ENCODE measurements at places on chromosomes 16 and 17. TPM values are rescaled to one million over a fixed set of nuclear protein-coding genes. Genes with fewer than 3 reads are reported as not detected.

The PLXDC1 gene
- total RNA-seq: 66.7 TPM

The SPATA2L gene
- total RNA-seq: 26.1 TPM

The HSD17B1 gene
- 0.80 TPM for total RNA-seq

DNA sequence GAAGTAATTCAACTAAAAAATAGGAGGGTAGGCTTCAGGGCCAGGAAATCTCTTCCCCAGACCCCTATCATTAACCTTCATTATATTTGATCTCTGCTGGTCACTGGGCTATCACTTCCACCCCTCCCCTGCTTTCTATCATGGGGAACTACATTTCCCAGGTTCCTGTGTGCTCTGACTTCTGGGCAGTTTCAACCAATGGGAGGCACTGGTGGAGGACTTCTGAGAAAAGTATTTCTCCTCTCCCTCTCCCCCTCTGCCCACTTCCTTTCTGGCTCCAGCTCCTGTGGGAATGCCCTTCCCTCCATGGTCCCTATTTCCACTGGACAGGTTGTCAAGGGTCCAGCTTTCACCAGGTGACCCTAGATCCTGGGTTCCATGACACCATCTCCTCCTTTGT is 364.4 kb downstream of the C16orf95 start:
- H3K27me3 ChIP-seq: peaks cover 11% of the 10 kb centered on the region
- H3K27ac ChIP-seq: no peak overlapping the region
- DNase-seq: no peak
- no peaks in the 10 kb centered on the region for H3K36me3 ChIP-seq

The WIPI1 gene
- total RNA-seq: 2.0 TPM

- H3K4me1 ChIP-seq: peaks cover 4% of the 10 kb centered on the region
- no peak overlapping the region for H3K4me3 ChIP-seq
- peaks cover 27% of the 10 kb centered on the region for H3K27me3 ChIP-seq
- DNase-seq: no peak
- no peak overlapping the region for H3K27ac ChIP-seq
- no peaks in the 10 kb centered on the region for H3K36me3 ChIP-seq
These were observed 25.7 kb downstream of the ARHGAP23 start for GRCh38 chr17:38453951-38454421.

The SNX20 gene
- total RNA-seq: 26.6 TPM

DNA sequence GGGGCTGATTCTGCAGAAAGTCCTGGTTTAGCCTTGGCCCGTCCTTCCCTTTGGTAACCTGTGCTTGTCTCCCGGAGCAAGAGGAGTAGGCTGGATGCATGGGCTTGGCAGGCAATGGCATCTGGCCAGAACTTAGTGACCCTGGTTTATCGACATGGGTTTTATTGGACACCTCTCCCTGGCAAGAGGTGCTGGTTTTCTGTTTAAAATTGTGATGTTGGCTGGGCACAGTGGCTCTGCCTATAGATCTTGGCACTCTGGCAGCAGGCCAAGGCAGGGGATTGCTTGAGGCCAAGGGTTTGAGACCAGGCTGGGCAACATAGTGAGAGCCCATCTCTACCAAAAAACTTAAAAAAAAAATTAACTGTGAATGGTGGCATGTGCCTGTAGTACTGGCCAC is 31.2 kb downstream of the SLC12A3 start:
- H3K27me3 ChIP-seq: no peaks in the 10 kb centered on the region
- H3K4me3 ChIP-seq: no peak overlapping the region
- H3K4me1 ChIP-seq: peaks cover 13% of the 10 kb centered on the region
- no peaks in the 10 kb centered on the region for H3K36me3 ChIP-seq
- H3K27ac ChIP-seq: no peak overlapping the region
- no peak for DNase-seq

- DNase-seq: no peak
- H3K4me1 ChIP-seq: no peaks in the 10 kb centered on the region
- H3K27ac ChIP-seq: no peak overlapping the region
- H3K4me3 ChIP-seq: no peak overlapping the region
- peaks cover 24% of the 10 kb centered on the region for H3K36me3 ChIP-seq
These were observed 36.9 kb upstream of the CRISPLD2 start for GRCh38 chr16:84782846-84783245.

The PRR15L gene
- total RNA-seq: not detected

DNA sequence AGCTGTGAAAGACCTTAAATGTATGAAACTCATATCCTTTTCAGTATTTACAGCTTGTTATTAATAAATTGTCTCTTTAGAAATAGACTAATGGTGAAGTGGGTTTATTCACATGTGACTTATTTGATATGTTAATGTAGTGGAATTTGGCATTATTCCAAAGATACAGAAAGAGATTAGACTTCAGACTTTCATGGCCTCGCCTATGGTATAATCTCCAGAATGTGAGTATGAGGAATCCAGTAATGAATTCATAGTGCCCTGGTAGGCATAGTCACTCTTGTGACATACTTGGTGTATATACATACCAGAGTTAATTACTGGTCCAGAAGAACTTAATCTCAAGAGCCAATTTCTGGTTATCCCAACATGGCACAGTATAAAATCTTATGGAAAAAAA is 72.7 kb downstream of the OMG start:
- H3K36me3 ChIP-seq: peaks cover 5% of the 10 kb centered on the region
- DNase-seq: no peak
- H3K27me3 ChIP-seq: no peaks in the 10 kb centered on the region
- no peak overlapping the region for H3K4me3 ChIP-seq
- H3K4me1 ChIP-seq: peaks cover 3% of the 10 kb centered on the region
- no peak overlapping the region for H3K27ac ChIP-seq

GRCh38 chr16:62149631-62150030 is 113.4 kb upstream of the CDH8 start:
- no peak overlapping the region for H3K27ac ChIP-seq
- no peaks in the 10 kb centered on the region for H3K36me3 ChIP-seq
- no peak overlapping the region for H3K4me3 ChIP-seq
- DNase-seq: no peak
- no peaks in the 10 kb centered on the region for H3K4me1 ChIP-seq
- H3K27me3 ChIP-seq: no peaks in the 10 kb centered on the region

The PARN gene
- total RNA-seq: 28.2 TPM

- peaks cover 11% of the 10 kb centered on the region for H3K27me3 ChIP-seq
- DNase-seq: no peak
- H3K4me3 ChIP-seq: no peak overlapping the region
- no peaks in the 10 kb centered on the region for H3K4me1 ChIP-seq
These were observed 55.1 kb downstream of the SRCIN1 start for GRCh38 chr17:38550661-38551060.

DNA sequence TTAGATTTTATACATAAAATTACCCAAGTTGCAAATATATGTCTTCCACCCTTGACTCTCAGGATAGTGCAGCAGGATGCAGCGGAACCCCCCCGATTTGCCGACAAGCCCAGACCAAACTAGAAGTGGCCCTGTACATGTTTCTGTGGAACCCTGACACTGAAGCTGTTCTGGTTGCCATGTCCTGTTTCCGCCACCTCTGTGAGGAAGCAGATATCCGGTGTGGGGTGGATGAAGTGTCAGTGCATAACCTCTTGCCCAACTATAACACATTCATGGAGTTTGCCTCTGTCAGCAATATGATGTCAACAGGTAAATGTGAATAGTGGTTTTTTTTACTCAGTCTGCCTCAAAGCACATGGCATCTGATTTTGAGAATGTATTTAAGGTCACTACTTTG is 70.7 kb downstream of the OMG start:
- no peak overlapping the region for H3K4me3 ChIP-seq
- no peaks in the 10 kb centered on the region for H3K27me3 ChIP-seq
- DNase-seq: peak; percentile 13
- no peak overlapping the region for H3K27ac ChIP-seq
